Umbilical cord (tissue), 2 donors: ENCODE measurements at places on chromosomes 5 and 9. TPM values are rescaled to one million over a fixed set of nuclear protein-coding genes. Genes with fewer than 3 reads are reported as not detected.

Gene SARDH
- 7.7 TPM for total RNA-seq

Gene KCTD16
- total RNA-seq, result 16.1 TPM

Gene LIX1
- total RNA-seq, result 4.8 TPM

DNA sequence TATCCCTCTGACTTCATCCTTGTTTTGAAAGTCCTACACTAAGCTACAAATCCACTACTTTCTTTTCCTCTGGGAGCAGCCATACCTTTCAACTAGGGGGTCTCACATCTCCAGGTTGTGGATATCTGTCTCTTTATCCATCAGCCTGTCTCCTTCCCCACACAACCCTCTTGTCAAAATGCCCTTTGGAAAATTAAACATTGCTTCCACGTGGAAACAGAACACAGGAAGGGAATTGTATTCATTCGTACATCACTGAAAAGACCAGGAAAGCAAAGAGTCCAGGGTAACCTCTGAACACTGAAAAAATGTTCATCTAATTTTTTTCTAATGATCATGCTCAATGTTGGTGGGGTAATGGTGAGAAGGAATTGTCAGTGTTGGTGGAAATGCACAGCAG, 203.6 kb downstream of the NR3C1 start:
- no peak for DNase-seq

- no peak for DNase-seq
Measured at GRCh38 chr9:121974421-121974820, 118.7 kb downstream of the TTLL11 start.

GRCh38 chr5:162434281-162434680, 366.7 kb downstream of the GABRG2 start:
- DNase-seq, result no peak

GRCh38 chr9:4674783-4675182, 4.6 kb upstream of the CDC37L1 start:
- no peak for DNase-seq

DNA sequence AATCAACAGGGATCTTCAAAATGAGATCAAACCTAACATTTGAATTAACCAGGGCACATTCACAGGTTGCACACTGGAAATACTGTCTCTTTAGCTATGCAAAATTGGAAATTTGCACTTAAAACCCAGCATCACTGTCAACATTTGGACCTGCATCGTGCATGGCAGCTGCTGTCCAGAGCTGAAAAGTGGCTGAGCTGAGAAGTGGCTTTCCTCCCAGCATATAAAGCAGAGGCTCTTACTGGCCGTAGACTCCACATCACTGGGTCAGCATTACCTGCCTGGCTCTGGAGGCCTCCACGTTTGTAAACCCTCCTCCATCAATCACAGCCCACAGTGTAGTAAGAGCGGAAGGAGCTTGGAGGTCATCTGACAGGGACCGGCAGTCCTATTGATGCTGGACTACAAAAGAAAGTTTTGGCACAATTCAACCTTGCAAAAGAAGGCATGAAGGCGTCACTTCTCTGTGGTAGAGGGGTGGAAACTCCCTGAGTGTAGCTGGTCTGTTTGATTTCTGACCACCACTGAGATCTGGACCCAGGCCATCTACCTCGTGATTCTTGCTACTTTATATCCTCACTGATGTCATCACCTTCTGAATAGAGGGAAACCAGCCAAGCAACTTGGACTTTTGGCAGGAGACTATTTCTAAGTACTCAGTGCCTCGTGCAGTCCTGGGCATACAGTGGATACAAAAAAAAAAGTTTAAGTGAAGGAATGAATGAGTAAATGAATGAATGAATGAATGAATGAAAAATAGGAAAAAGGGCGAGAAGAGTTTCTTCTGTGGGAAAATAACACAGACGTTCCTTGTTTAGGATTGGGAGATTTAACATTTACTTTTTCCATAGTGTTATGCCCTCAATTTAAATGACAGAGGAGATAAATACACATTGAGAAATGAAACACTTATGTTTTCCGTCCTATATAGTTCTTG, 14.8 kb downstream of the RASEF start:
- no peak for DNase-seq

DNA sequence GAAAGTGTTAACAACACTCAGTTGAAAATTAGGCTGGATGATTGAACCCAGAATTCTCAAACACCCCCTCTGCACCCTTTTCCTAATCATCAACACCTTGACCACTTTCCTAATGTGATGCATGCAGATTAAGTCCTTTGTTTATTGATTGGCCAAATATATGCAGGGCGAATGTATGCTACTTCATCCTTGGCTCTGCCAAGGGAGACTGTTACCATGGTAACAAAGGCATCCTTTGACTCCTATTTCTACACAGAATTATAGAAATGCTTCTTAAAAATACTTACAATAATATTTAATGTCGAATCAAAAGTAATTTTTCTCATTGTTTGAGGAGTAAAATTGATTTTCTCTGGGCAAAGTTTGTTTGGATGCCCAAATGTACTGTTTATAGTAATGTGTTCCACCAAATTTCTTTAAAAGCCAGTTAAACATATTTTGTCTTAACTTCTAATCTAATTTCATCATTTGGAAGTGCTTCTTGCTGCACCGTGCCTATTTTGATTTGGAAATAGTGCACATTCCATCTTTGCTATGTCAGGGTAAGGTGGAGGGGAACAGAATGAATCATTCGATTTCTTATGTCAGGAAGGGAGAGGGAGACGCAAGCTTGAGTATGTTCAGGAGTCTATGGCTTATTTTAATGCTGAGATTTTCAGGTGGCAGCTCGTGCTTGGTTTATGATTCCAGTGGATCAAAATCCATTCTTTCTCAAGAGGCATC, 1384.3 kb upstream of the WWC1 start:
- DNase-seq, result peak; percentile 65

GRCh38 chr9:35741740-35742139, 7.3 kb downstream of the GBA2 start:
- no peak for DNase-seq

DNA sequence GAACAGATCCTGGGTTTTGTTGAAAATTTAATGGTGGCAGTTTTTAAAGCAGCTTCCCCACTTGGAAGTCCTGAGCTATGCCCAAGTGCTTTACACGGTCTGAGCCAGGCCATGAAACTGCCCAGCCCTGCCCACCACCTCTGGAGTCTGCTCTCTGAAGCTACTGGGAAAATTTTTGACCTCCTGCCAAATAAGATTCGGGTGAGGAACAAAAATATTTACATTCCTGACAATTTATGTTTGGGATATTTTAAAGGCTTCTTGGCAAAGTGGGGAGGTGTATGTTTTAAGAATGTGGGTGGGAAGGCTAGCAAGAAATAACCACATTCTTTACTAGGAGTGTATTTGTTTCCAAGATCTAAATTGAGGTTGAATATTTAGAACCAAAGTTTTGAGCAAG, 50.0 kb downstream of the HACD4 start:
- peak; percentile 82 for DNase-seq

GRCh38 chr9:121537283-121537682, 37.6 kb upstream of the GGTA1 start:
- no peak for DNase-seq

DNA sequence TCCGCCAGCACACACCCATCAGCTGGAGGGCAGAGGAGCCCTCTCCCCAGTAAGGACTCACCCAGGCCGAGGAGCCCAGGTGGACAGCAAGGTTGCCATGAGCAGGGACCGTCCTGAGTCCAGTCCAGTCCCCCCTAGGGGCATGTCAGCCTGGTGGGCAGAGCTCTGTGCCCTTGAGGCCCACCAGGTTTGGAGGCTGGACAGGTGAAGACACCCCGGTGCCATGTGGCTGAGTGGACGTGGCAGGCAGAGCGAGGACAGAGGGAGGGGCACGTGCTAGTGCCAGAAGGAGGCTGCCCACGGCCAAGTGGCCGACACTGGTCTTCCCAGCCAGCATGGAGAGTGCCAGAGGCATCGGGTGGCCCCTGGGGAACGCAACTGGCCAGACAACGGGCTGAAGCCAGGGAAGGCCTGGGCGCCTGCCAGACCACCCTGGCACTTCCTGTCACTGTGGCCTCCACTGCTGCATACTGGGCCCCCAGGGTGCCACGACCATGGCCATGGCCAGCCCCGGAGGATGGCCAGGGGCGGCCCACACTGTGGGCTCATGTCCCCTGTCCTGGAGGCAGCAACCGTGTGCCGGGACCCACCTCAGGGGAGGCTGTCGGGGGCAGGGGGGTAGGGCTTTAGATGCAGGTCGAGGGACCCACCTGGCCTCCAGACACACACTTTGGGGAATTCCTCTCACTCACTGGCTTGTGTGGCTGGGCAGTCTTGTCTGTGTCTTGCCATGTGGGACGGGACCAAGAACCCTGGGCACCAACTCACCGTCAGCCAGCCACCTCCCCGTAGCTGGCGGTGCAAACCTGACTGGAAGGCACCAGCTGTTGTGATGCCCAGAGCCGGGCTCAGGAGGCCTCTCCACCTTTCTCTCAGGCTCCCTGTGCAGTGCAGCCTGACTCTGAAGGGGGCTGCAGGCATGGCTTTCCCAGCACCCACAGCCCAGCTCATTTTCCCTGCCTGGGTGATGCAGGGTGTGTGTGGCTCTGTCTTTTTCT, 42.3 kb upstream of the LPCAT1 start:
- DNase-seq, result no peak

DNA sequence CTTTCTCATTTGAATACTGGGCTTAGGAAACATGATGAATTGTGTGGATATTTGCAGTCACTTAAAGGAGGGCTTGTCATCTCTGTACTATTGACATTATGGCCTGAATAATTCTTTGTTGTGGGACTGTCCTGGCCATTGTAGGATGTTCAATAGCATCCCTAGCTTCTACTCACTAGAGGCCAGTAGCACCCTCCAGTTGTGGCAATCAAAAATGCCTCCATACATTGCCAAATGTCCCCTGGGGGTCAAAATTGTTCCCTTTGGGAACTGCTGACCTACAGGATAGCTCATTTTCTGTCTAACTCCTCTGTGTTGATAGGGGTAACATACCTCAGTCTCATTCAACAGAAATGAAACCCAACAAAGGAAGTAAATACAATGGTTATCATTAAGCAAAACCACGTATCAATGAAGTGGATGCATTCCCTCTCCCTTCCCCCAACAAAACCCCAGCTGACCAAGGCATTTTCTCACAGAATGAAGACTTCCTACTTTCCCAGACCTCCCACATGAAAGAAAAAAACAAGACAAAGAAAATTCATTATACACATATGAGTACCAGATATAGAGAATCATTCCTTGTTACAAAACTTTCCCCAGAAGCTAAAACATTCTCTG, 18.1 kb downstream of the FYB1 start:
- no peak for DNase-seq
